ENCODE measurements at places on chromosomes 2 and 18.

DNA sequence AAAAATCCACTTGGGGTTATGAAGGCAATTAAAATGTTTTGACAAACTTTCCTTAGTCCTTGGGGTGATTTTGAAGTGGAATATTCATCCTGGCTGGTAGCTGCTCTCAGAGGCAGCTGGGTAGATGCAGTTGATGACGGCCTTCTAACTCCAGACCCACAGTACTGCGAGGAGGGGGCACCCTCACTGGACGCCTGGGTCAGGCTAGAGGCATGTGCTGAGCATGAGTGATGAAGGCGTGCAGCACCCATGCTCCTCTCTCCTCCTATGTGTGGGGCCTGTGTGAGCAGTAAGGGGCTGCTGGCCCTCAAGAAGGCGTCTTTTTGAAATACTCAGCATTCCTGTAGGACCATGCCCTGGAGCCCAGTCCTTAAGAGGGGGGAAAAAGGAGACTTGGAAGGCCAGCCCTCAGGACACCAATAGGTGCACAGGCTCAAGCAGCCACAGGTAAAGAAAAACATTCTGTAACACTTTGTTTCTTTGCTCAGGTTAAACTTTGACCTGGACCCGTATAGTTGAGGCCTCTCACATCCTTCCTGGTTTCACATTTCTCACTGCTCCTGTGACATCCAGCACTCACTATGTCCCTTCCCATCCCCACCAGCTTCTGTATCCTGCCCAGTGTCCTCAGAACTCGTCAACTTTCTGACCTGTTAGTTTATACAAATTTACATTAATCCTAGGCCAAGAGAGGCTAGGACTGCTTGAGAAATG, 64.4 kb downstream of the CD8B2 start:
- DNase-seq: no peak

GRCh38 chr2:128330583-128330982, 11.9 kb upstream of the HS6ST1 start:
- DNase-seq: no peak

DNA sequence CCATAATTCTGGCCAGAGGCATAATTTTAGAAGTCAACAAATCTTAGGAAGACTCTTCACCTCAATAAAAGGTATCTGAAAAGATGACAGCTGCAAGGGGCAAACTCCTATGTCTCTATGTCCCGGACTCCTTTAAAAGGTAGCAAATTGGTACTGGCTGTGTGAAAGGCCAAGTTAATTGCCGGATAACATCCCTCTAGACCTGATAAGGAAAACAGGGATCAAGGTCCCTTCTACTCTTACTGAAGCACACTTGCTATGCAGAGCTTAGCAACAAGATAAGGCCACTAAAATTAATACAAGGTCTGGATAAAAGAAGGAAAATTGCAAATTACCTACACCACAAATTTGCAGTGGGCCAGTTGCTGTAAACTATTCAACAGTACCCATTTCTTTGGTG, 141.0 kb upstream of the EPC2 start:
- DNase-seq: no peak

DNA sequence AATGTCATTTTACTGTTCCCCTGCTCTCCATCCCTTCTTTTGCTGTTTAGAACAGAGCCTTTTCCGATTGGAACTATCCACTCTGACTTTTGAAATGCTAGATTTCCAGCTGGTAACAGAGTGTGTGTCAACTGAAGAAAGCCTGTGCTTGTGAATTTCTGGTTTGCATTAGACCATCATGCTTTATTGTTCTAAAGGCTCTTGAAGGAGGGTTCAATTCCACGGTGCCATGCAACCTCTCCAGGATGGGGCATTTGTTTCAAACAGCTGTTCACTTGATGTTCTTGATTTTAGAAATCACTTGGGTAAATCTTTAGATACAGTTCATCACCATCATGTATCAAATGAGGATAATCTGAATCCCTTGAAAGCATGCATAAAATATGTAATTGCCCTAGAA, 156.7 kb downstream of the QPCT start:
- DNase-seq: no peak

DNA sequence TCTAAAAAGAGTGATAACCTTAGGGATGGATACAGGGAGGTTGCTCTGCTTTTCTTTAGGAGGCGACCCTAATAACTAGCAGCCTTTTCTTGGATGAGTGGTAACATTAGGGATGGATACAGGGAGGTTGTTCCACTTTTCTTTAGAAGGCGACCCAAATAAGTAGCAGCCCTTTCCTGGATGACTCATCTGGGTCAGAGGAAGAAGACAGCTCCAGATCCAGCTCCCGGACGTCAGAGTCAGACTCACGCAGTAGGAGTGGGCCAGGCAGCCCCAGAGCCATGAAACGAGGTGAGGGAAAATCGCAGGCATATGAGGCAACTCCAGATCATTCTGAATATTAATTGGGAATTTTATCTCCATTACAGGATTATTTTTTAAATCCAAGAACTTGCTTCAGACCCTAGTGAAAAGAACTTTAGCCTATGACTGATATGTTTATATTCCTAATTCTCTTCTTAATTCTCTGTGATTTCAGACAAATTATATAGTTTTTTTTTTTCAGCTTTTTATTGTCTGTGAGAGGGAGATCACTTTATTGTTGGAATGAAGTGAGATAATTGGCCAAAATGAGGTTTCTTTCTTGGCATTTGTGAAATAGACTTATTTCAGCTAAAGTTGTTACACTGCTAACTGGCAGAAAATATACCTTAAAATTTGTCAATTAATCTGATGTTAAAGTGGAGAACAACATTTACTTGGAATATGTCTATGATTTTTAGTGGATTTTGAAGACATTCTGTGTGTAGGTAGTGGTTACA, 31.2 kb upstream of the C1GALT1C1L start:
- DNase-seq: no peak

- no peak for DNase-seq
These were observed 47.6 kb downstream of the BCL11A start for GRCh38 chr2:60505880-60506260.

GRCh38 chr2:44802777-44803424, 138.6 kb upstream of the SIX3 start:
- no peak for DNase-seq

DNA sequence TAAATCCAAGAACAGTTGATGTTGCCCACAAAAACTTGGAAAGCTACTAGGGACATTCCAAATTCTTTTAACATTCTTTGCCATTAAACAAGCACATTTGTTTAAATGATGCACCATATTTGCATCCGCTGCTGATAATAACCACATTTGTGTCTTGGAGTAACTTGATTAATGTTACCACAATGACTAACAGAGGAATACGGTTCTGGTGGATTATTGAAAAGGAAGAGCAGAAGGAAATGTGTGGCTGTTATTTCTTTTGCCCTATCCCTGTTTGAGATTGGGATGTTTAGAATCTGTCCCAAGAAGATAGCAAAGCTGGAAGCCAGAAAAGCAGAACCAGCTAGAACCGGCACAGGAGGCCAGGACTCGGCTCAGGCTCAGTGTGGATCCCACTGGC, 39.2 kb upstream of the RASGRP3 start:
- DNase-seq: no peak

DNA sequence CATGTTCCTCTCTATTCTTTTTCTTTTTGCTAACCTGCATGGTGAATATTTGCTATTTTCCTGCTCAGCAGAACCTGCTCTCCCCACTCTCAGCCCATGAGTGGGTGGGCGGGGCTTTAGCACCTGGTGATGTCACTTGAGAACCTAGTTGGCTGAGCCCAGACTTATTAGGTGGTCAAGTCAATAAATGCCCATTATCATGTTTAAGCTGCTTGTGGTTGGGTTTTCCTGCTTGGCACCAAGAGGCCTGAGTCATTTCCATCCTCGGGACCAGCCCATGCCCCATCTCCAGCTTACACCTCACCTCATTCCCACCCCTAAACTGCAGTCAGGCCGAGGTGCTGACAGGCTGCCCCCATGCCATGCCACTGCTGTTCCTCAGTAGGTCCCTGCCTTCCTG, 226.6 kb downstream of the ANKRD30B start:
- DNase-seq: no peak

DNA sequence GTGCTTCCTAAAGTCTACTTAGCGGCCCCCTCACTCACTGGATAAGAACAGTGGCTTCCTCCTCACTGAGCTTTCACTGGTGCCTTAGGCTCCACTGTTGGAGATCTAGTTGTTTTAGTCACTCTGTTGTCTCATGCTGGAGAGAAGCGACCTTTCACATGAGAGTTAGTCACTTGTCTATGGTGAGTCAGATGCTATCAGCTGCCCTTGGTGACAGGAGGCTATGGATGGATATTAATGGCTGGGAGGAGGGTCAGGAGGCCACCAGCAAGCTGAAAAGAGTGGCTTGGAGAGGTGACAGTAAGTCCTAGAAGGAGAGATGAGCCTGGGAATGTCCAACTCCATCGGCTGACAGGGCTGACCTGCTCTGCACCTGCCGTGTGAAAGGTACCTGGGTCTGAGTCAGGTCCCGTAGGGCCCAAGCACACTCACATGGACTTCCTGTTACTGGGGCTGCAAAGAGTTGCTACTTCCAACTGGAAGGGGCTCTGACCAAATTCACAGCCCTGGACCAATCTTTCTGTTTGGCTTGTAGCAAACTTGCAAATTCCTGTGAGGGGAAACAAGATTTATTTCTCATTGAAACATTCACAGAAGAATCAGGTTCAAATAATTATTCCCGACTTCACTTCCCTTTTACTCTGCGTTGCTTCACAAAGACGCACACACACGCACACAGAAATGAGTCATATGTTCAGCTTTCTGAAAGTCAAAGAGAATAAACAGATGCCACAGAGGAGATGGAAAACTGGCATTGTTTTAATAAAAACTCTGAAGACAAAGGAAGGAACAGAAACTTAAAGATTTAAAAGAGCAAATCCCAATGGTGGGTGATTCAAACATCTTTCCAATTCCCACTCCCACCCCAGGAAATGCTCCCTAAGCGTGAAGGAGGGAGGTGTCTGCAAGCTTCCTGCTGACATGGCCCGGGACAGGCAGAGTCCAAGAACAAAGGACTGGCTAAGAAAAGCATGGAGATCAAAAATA, 203.5 kb upstream of the TWIST2 start:
- DNase-seq: no peak

- DNase-seq: no peak
These were observed 24.1 kb downstream of the ACSL3 start for GRCh38 chr2:222884805-222885424.

- DNase-seq: no peak
These were observed 29.2 kb downstream of the HS6ST1 start for GRCh38 chr2:128289439-128289838.

GRCh38 chr2:231709636-231709980, 1.3 kb downstream of the PTMA start:
- peak; percentile 45 for DNase-seq

DNA sequence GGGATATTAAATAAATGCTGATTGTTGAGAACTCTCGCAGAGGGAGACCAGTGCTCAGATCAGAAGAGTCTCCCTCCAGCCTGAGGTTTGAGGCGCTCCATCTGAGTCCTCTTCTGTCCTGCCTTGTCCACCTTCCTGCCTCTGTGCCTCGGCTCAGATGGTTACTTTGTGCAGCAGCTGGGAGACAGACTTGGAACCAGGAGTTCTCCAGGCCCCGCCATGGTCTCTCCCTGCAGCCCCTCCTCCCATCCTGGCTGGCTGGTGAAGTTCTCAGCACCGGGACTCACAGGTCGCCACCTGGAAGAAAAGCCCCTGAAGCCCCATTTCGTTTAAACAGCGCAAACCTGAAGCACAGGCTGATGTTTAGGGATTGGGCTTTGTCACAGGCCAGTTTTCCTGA, 60.6 kb downstream of the DDX1 start:
- no peak for DNase-seq

- no peak for DNase-seq
These were observed 130.9 kb upstream of the CAVIN2 start for GRCh38 chr2:191977754-191978153.

DNA sequence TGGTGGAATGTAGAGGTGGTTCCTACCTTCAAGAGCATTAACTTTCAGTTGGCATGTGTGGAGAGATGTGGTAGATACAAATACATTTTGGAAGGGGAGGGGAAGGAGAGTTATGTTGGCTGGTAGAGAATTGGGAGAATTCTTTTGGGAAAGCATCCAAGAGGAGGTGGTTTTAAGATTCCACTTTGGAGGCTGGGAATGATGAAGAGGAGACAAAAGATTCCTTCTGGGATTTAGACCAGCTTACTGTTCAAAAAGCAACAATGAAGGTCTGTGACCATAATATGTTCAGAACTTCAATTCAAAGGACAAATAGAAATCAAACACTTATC, 120.8 kb upstream of the FOSL2 start:
- DNase-seq: no peak

GRCh38 chr18:9658087-9658641, 43.8 kb upstream of the PPP4R1 start:
- DNase-seq: no peak

GRCh38 chr18:33804258-33804657, 226.2 kb downstream of the ASXL3 start:
- no peak for DNase-seq

Measured in stimulated activated CD4-positive, alpha-beta T cell treated with anti-CD3 and anti-CD28 coated beads, Interleukin-1b, Interleukin-23, amount 100 ng/mL, for 4 hours (primary cell).